ENCODE measurements at places on chromosomes 11 and 22.

DNA sequence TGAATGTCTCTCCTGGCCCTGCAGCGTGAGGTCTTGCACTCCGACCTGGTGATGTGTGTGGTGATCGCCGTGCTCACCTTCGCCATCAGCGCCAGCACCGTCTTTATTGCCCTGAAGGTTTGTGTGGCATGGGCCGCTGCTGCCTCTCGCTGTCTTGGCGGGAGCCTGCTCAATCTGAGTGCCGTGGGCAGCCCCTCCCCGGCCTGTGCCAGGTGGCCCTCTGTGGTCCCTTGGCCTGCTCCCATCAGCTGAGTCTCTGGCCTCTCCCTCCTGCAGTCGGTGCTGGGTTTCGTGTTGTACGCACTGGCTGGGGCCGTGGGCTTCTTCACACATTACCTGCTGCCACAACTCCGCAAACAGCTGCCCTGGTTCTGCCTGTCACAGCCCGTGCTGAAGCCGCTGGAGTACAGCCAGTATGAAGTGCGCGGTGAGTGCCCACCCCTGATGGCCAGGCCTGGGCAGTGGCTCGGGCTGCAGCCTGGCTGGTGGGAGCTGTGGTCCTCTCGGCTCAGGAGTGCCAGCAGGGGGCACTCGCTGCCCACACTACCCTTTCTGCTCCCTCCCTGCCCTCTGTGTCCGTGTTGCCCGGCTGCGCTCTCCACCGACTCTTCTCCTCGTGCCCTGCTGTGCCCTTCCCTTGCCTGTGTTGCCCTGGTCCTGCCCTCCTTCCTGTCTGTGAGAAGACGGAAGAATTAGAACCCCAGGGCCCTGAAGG is 10.2 kb downstream of the PCNX3 start:
- peak; percentile 75 for DNase-seq

GRCh38 chr22:29146771-29147170 is 58.9 kb upstream of the EMID1 start:
- no peak for DNase-seq

- DNase-seq: peak; percentile 47
Observed at GRCh38 chr22:43342347-43343261, 568 bp downstream of the SCUBE1 start.

GRCh38 chr11:46674463-46675287 is 25.7 kb downstream of the ARHGAP1 start:
- peak; percentile 92 for DNase-seq

GRCh38 chr22:17743661-17744411 is 30.4 kb downstream of the BID start:
- peak; percentile 64 for DNase-seq
